ENCODE measurements at places on chromosomes 12 and 14.

- no peak for DNase-seq
Observed at GRCh38 chr14:64174922-64175782, 119.0 kb downstream of the ESR2 start.

GRCh38 chr12:75479963-75480461 is 543 bp upstream of the GLIPR1 start:
- no peak for DNase-seq

DNA sequence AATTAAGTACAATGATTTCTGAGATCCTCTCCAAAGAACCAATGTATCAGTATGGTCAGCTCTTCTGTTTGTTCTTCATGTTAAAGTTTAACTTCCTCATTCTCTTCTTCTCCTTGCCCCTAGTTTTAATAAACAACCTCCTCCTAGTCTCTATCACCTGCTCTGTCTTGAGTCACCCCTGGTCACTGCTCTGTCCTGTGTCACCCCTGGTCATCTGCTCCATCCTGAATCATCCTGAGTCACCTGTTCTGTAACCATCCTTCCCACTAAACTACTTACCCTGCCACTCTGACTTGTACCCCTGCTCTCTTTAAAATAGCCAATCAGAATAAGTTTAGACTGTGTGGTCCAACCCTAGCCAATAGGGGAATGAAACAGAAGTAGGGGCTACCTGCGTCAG is 100.5 kb downstream of the ALG10B start:
- DNase-seq: no peak

DNA sequence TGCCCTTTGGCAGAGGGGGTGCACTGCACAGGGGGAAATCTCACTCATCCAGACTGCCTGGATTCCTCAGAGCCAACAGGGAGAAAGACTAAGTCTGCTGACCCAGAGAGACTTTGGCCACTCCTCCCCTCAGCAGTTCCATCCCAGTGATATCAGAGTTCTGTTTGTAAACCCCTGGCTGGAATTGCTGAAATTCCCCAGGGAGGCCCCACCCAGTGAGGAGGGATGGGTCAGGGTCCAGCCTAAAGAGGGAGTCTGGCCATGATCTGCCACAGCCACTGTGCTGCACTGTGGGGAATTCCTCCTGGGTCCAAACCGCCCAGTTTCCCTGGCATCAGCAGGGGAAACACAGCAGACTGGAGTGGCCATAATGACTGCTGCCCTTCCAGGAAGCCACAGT is 54.9 kb upstream of the USP15 start:
- no peak for DNase-seq

GRCh38 chr14:79118291-79118690 is 948.1 kb downstream of the NRXN3 start:
- no peak for DNase-seq

DNA sequence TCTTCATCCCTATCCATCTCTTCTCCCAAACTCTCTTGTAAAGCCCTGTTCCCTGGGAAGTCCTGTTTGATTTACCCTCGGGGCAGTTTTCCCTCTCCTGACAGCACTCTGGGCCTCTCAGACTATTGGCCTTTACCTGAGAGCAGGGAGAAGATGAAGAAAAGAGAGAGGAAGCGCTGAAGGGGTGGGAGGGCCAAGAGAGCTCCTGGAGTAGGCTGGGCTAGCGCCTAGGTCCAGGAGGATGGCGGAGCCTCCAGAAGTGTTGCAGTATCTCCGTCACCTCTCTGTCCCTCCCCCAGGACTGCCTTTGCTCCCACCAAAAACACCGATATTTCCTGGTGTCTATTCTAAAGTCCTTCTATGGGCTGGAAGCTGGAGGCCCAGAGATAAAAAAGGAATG is 5.7 kb upstream of the IGFBP6 start:
- no peak for DNase-seq

GRCh38 chr12:70402597-70402996 is 36.5 kb downstream of the KCNMB4 start:
- DNase-seq: no peak

DNA sequence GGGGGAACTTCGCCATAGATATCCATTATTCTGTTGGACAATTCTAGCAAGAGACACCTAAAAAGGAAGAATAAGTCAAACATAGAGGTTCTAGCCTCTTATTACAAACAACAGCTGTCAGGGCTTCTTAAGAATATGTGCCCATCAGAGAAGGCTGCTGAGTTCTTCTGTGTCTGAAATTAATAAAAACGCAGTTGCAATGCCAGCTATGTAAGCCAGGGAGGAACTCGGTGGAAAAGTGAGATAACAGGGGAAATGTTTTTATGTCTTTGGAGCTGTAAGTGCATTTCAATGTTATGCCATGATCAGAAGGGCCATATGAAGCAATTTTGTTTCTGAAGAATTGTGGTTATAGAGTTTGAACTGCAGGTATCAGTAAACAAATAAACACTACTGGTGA is 95.0 kb downstream of the SYT1 start:
- no peak for DNase-seq

DNA sequence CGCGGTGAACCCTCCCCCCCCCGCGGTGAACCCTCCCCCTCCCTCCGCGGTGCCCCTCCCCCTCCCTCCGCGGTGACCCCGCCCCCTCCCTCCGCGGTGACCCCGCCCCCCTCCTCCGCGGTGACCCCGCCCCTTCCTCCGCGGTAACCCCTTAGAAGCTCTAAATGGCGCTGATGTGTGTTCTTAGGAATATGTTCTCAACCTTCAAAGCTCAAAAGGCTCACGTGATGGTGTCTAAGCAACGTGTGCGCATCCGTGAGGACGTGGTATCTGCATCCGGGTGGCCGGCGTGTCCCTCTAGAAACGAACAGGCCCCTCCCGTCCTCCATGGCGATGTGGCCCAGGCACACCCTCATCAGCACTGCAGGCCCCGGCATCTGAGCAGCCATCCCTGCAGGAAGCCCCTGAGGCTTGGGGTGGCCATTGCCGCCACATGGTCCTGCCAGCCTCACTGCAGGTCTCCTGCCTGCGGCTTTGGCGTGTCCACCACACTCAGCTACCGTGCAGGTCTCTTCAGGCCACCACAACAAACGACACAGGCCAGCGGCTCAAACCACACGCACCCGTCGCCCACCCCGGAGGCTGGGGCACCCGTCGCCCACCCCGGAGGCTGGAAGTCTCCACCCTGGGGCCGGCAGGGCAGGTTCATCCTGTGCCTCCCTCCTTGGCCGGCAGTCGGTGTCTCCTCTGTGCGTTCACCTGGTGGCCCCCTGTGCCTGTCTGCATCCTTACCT is 14.5 kb upstream of the FBRSL1 start:
- DNase-seq: no peak

GRCh38 chr12:75862692-75863471 is 168.7 kb downstream of the PHLDA1 start:
- DNase-seq: no peak

DNA sequence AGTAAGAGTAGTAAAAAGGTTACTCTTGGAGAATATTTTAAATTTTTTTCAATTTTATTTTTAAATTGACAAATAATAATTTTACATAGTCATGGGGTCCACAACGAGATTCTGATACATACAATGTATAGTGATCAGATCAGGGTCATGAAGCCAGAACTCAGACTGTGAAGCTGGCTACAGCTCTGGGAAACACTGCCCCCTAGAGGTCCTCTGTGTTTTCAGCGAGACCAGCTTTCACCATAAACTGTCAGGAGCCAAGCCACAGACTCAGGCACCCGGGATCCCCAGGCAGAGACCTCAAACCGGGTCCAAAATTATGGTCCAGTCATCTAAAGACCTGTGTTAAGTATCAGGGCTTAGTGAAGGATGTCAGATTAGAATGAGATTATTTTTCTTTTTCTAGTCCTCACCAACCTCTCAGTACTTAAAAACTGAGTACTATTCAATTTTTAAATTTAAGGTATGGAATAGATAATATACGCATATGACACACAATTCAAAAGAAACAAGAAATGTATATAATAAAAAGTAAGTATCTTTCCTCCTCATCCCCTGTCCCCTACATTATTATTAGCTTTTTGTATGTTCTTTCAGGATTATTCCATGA is 397.1 kb downstream of the MDGA2 start:
- DNase-seq: no peak

GRCh38 chr12:92121826-92122225 is 23.8 kb downstream of the BTG1 start:
- DNase-seq: no peak

GRCh38 chr12:44335030-44335429 is 499.1 kb downstream of the TMEM117 start:
- DNase-seq: no peak

DNA sequence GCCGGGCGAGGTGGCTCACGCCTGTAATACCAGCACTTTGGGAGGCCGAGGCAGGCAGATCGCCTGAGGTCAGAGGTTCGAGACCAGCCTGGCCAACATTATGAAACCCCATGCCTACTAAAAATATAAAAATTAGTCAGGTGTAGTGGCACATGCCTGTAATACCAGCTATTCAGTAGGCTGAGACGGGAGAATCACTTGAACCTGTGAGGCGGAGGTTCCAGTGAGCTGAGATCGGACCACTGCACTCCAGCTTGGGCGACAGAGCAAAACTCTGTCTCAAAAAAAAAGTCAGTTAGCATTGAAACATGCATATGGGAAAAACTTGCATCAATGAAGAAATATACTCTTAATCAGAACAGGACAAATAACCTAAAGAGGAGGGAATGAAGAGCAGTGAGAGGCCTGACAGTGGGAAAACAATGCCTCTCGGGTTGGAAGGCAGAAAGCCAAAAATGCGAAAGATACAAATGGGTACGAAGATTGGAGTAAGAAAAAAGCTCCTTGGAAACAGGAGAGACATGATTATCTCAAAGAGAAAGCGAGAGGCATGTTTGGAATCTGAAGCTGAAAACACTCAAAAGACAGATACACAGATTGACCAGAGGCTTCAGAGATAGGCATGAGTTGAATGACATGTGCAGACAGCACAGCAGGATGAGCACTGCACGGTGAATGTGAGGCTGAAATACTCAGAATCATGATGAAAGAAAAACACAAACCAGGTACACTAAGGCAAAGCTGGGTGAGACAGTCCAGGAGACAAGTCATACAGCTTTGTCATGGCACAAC is 30.6 kb downstream of the RESF1 start:
- DNase-seq: no peak

DNA sequence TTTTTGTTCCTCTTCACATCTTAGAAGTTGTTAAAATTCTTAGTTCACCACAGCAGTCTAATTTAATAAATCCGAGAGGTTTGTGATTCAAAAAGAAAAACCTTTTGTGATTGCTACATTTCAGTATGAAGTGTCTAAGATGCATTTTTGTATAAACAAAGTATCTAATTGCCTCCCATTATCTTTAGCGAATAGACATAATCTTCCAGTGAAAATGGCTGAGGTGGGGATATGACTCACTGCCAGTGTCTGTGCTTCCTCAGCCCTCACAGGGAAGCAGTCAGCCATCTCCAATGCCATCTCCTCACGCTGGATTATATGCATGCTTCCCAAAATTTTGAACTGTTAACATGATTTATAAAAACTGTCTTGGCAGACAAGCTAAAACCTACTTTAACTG is 7.6 kb downstream of the GCH1 start:
- no peak for DNase-seq

DNA sequence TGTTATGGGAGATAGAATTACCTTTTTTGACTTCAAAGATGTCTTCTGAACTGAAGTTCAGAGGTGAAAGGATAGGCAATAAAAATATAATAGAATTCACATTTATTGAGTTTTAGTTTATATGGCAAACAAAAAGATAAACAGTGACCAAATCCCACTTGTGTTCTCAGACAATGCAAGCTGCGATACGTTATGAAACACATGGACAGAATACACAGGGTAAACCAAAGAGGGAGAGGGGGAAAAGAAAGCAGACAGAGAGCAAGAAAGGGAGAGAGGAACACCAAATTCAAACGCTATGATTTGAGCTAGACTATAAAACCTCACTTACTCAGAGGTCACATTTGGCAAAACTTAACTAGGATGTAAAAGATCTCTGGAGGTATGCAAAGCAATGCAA is 238.2 kb upstream of the FLRT2 start:
- no peak for DNase-seq

DNA sequence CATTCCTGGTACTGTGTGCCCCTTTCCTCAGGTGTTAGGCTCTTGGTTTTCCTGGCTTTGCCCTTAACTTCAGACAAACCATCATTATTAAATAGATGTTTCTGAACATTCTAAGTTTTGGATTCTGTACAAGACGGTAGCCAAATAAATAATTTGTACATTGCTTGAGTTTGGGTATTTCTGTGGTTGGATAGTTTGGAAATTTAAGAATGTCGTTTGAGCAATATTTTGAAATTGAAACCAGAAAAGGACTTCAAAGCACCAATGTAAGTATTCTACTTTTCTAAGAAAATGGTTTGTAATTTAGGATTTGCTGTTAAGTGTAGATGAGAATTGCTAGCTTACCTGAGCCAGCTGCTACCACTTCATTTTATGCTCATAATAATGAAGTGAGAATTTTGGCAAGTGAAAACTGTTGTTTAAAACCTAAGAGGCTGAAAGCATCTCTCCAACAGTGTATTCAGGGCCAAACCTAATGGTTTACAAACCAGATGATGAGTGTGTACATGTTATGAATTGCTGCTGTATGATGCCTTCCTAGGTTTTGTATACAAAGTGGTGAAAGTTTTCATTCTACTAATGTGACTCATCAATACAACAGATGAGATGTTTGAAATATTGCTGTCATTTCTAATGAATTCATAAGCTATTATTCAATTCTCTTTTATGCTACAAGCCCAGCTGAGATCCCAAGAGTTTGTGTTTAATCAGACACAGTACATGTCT is 181.5 kb upstream of the PRKD1 start:
- no peak for DNase-seq
